CD8-positive, alpha-beta memory T cell (primary cell): ENCODE measurements at places on chromosomes 2 and 18. TPM values are rescaled to one million over a fixed set of nuclear protein-coding genes. Genes with fewer than 3 reads are reported as not detected.

Gene DCC
- polyA plus RNA-seq, result not detected

- H3K27ac ChIP-seq, result no peak overlapping the region
- no peak overlapping the region for H3K4me3 ChIP-seq
- no peaks in the 10 kb centered on the region for H3K27me3 ChIP-seq
- no peaks in the 10 kb centered on the region for H3K4me1 ChIP-seq
- H3K36me3 ChIP-seq, result no peaks in the 10 kb centered on the region
Measured at GRCh38 chr2:138997856-138998517, 217.8 kb upstream of the NXPH2 start.

Gene MTCL1
- polyA plus RNA-seq, result not detected

Gene NT5C1B
- 0.86 TPM for polyA plus RNA-seq

GRCh38 chr18:58043491-58044369 is at the start of gene NEDD4L:
NEDD4L (plus strand) TSS chr18:58044226; CDS start chr18:58044661, 435 bp downstream.
- H3K4me1 ChIP-seq, result peaks cover 12% of the 10 kb centered on the region
- H3K4me3 ChIP-seq, result peak within 1 kb of the TSS; percentile 76
- peak; percentile 53 for DNase-seq
- no peaks in the 10 kb centered on the region for H3K36me3 ChIP-seq
- H3K27me3 ChIP-seq, result no peaks in the 10 kb centered on the region

Gene DLX1
- polyA plus RNA-seq, result not detected

Gene DRC1
- polyA plus RNA-seq, result not detected

GRCh38 chr2:190831941-190832340 is 48.7 kb upstream of the GLS start:
- H3K4me3 ChIP-seq, result no peak overlapping the region
- no peaks in the 10 kb centered on the region for H3K4me1 ChIP-seq
- no peaks in the 10 kb centered on the region for H3K27me3 ChIP-seq

- H3K4me1 ChIP-seq, result no peaks in the 10 kb centered on the region
- DNase-seq, result no peak
- no peaks in the 10 kb centered on the region for H3K27me3 ChIP-seq
- no peak overlapping the region for H3K27ac ChIP-seq
- H3K36me3 ChIP-seq, result no peaks in the 10 kb centered on the region
Measured at GRCh38 chr2:184644685-184645084, 46.4 kb downstream of the ZNF804A start.

DNA sequence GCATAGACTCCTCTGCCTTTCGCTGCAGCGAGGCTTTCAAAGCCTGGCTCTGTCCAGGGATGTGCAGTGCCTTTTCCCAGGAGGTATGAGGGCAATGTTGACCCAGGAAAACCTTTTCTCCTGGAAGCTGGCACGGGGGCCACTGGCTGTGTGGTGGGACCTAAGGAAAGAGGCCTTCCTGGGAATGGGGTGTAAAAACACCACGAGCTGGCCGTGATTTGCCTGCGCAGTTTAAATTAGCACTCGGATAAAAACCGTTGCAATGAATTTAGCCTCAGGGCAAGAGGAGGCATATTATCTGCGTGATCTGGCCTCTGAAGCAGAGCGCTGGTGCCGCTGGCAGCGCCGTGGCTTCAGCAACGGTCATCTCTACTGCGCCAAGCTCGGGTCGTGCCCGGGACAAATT is 3.0 kb downstream of the OSR1 start:
- no peak overlapping the region for H3K4me3 ChIP-seq
- peaks cover 44% of the 10 kb centered on the region for H3K4me1 ChIP-seq
- DNase-seq, result no peak
